Activated CD4-positive, CD25-positive, alpha-beta regulatory T cell treated with anti-CD3 and anti-CD28 coated beads, Interleukin-2, amount 50 U/mL, for 72 hours (primary cell): ENCODE measurements at places on chromosomes 4 and X.
A peak's percentile ranks its signal among the peaks of the same experiment; 100 is the strongest.

DNA sequence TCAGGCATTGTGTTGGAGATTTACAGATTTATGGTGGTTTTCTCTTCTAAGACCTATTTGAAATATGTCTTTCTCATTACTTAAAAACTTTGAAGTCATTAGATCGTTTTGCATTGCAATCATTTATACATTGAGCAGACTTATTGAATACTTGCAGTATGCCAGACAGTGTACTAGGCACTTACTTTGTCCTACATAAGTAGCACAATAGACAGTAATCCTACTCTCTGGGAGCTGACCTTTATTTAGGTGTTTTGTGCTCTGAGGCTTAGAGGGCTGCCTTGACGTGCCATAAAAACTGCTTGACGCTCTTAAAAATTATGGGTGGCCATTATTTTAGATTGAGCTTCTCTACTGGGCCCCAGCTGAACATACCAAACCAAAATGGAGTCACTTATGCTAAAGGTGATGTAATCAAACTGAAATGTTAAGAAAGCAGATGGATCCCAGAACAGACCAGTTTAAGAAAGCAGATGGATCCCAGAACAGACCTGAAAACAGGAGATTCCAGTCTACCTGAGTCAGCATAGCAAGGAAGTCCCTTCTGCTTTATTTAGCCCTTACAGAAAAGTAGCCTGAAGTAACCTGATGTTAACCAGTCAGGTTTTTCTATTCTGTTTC, 42.4 kb downstream of the PTTG2 start:
- DNase-seq: no peak

- DNase-seq: no peak
Measured at GRCh38 chr4:4270529-4270928, 19.4 kb downstream of the LYAR start.

DNA sequence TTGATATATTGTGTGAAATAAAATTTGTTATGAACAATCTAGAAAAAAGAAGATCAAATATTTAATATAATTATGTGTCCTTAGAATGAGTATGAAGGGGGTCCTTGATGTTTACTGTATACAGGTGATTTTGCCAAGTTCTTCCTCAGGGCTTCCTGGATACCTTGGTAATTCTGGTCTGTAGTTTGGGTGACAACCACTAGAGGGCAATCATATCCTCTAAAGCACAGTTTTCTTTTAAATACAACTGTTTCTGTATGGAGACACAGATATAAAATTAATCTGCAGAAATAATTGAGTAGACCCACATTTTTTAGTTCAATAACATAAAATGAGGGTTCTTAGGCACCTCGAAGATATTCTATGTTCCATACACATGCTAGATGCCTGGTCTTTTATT, 157.7 kb downstream of the SPANXN1 start:
- DNase-seq: no peak

DNA sequence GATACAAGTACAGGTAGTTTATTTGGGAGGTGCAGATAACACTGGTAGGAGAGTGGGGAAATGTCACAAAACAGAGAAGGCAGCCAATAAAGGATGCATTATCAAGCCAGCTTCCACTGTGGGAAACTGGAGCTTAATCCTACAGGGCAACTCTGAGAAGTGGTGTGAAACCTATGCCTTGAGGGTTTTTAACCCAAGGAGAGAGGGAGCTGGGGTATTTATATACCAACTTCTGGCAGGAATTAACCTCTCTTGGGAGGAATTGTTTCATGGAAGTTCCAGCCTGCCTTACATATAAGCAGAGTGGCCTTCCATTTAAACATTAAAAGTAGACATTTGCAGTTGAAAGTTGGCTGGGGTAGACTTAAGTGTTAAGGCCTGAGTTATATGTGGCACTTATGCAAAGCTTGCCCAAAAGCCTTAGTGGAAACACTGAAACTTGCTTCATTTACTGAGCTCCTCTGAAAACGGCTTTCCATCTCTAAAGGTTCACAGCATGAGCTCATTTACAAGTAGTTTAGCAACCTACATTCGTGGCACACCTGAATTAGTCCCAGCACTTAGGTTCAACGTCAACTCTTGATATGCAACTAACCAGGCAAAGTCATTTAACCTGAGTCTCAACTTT, 19.2 kb downstream of the MAGEB17 start:
- DNase-seq: no peak

DNA sequence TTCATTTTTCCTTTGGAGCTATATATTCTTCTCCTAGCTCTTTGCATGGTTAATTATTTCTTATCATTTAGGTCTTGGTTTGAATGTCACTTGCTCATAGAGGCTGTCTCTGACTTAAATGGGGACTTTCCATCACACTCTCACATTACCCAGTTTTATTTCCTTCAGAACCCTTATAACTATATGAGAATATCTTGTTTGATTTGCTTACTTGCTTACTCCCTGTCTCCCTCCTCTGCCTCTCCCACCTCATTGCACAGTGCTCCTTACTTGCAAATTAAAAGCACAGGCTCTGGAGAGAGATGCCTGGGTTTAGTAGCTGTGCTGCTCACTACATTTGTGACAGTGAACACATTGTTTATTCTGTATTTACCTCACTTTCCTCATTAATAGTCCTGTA, 174.6 kb downstream of the SOWAHB start:
- DNase-seq: no peak

- no peak for DNase-seq
Measured at GRCh38 chrX:48689208-48689920, 5.8 kb downstream of the WAS start.

DNA sequence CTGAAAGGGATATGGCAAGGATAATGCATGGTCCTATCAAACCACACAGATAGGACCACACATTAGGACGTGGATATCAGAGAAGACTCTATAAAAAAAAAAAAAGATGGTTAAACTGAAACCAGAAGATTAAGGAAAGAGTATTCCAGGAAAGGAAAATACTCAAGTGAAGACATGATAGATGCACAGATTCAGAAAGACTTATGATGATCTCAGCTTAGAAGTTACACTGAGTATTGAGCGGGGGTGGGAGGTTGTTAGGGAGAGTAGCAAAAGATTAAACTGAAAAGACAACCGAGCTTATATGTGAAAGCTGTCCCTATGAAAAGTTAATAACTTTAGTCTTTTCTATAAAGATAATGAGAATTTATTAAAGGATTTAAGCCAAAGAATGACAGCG, 211.0 kb upstream of the EMCN start:
- DNase-seq: no peak

DNA sequence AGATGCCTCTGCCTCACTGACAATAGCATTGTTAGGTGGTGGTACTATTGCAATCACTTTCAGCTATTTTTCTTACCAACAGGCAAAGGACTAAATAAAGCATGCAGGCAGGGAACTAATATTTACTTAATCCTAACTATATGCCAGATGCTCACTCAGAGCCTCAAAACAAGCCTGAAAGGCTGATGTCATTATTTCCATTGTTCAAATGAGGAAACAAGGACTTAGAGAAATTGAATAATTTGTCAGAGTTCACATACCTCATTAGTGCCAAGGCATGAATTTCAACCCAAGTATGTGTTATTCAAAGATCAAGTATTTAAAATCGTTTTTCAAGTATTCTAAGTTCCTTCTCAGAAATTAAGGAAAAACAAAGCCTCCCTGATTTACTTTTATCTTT, 374.9 kb upstream of the TECRL start:
- no peak for DNase-seq

DNA sequence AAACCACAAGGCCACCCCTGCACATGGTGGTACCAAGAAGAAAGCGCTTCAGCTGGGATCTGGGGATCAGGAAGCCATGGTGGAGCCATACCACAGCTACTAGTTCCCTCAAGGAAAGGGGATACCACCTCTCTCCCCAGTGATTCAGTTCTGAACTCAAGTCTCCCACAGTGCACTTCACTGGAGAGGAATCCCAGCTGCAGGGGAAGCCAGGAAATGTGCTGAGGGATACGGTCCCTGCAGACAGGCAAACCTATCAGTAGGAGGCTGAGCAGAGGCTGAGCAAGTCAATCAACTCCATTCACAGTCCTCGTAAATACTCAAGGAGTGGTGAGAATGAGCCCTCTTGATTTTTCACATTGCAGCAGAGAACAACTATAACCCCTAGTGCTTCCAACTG, 11.0 kb downstream of the TMEM192 start:
- no peak for DNase-seq

- DNase-seq: no peak
Measured at GRCh38 chrX:155959018-155959587, 38.4 kb upstream of the IL9R start.

GRCh38 chr4:40555176-40555900, 74.3 kb downstream of the RBM47 start:
- no peak for DNase-seq

- DNase-seq: no peak
Measured at GRCh38 chr4:122662701-122663100, 41.8 kb upstream of the IL21 start.

GRCh38 chr4:22897520-22898108, 204.9 kb downstream of the GBA3 start:
- DNase-seq: peak; percentile 30

DNA sequence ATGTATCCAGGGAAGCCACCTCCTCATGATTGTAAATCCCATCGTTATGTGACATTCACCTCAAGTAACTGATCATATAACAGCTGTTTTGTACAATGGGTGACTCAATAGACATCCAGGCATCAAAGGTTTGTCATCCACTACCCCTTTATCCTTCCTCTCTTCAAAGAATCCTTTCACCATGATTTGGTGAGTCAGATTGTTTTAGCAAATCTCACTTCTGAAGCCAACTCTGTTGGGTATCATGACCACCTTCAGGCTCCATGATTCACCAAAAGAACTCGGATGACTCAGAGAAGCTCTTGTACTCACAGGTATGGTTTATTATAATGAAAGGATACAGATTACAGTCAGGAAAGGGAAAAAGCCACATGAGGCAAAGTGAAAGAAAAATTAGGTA, 132.1 kb downstream of the PWWP3B start:
- no peak for DNase-seq

DNA sequence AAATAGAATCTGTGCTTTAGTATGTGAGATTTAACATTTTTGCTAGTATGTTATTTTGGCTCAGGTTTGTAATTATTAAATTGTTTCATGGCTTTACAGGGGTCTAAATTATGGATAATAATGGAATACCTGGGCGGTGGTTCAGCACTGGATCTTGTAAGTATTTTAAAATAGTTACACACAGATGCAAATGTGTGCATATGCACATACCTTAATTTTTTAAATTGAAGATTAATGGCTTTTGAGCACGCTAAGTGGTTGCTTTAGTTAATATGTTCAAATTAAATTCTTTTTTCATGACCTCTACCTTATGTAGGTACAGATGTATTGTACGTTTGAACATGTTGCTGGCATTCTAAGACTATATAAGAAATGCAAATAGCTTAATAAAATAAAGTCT, 40.2 kb downstream of the STK26 start:
- no peak for DNase-seq
